NCI-H82 (cell line): ENCODE measurements at places on chromosomes 7 and 10.

DNA sequence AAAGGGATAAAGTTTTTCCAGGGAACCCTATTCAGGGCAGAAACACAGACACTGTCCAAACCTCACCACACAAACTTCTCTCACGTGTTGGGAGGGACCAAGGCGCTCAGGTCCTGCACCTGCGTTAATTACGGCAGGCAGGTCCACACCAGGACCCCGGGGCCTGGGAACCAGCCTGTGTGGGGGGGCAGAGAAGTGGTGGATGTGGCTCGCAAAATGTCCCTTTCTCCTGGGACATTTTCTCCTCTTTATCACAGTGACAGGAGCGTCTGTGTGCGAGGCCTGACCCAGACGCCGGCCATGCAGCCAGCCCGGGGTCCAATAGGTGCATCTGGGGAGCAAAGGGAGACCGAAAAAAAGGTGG is 73.4 kb upstream of the ZNF722 start:
- DNase-seq, result peak; percentile 38

DNA sequence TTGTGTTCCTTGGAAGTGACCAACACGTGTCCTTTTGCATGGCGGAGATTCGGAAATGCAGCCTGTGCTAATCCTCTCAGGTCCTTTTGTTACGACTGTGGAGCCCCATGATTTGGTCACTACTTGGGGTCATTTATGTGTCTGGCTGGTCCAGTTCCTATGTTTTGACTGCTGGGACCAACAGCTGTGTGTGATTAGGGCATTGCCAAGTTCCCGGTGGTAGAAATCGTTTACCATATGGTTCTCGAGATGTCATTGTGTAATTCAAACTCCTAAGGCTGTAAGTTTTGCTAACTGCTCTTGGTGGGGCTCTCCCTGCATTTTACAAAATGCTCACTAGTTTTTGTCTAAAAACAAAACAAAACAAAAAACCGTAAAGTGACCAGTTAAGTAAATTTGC is 62.0 kb downstream of the CCNY start:
- DNase-seq, result peak; percentile 17

DNA sequence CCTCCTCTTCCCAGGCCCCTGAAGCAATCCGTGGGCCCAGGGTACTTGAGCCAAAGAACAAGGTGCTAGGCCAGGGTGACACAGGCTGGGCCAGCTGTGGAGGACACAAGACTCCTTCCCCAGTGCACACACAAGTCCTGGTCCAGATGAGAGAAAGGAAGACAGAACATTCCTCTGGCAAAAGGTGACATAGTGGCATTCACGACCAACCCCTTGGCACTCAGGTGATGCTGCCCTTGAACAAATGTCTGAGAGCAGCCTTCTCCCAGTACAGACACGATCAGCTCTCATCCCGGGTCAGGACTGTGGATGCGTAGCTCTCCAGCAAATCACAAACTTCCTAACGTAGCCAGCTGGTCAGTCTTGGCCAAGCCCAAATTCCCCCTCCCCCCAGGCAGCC is 118.5 kb downstream of the OAT start:
- DNase-seq, result no peak

- DNase-seq, result no peak
Observed at GRCh38 chr10:623477-624311, 65.8 kb downstream of the DIP2C start.
